ENCODE measurements at places on chromosomes 7 and 10.

DNA sequence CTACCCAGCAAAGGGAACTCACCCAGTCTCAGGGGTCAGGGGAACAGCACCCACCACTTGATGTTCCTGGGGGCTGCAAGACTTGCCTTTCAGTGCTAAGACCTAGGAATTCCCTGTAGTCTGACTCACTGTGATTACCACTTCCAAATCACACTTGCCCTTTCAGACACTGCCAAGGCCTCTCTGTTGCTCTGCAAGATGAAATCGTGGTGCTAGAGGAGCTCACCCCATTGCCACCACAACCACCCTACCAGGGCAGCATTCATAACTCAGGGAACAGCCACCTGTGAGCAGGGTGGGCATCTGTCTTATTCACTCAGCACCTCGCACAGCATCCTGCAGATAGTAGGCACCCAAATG is 36.5 kb downstream of the XPNPEP1 start:
- no peak for DNase-seq

DNA sequence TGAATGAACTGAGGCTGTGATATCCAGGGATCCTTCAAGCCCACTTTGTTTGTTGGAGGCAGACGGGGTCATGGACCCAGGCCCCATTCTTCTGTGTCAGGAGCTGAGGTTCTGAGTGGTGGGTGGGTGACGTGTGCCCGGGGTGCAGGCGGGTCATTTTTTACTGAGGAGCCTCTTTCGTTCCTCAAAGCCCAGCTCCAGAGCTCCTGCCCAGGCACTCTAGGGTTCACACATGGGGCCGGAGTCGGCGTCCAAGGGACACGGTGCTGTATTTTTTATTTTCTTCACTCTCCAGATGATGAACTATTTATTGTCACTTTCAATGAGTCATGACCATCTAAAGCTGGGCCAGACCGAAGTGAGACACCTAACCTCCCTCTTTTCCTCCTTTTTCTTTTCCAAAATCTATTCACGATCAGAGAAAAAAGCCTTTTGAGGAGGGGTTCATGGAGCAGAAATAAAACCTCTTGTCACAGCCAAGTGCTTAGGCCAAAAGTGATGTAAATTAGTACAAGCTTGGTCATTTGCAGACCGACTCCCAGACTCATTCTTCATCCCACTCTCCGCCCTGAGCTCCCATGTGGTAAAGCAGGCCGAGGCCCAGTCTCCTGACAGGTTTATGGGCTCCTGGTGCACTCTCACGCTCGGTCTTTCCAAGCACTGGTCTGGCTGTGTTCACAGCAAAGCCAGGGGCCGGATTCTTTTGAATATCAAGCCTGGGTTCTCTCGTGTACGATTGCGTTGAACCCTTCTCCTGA is 41.4 kb upstream of the PITRM1 start:
- DNase-seq: no peak

DNA sequence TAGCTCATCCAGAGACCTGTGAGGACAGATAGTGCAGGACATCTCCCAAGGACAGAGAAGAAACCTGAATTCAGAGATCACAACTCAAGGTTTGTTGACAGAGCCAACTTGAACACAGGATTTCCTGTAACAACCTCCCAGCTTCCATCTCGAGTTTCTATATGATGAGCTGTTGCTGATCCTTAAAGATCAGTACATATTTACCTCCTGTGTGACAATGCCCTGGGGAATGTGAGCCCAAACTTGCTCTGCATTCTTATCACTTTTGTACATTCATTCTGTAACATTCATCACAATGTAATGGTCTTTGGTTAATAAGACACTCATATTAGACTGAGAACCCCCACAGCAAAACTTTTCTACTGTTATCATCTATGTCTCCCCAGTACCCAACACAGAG is 468.6 kb downstream of the XPNPEP1 start:
- no peak for DNase-seq

GRCh38 chr10:68423522-68423921 is 16.4 kb upstream of the RUFY2 start:
- peak; percentile 62 for DNase-seq

- no peak for DNase-seq
Observed at GRCh38 chr10:68938117-68938516, 17.9 kb upstream of the DDX21 start.

GRCh38 chr10:96072674-96073073 is 29.3 kb downstream of the CCNJ start:
- DNase-seq: no peak

GRCh38 chr10:21170216-21170615 is 273.1 kb upstream of the NEBL start:
- DNase-seq: no peak

DNA sequence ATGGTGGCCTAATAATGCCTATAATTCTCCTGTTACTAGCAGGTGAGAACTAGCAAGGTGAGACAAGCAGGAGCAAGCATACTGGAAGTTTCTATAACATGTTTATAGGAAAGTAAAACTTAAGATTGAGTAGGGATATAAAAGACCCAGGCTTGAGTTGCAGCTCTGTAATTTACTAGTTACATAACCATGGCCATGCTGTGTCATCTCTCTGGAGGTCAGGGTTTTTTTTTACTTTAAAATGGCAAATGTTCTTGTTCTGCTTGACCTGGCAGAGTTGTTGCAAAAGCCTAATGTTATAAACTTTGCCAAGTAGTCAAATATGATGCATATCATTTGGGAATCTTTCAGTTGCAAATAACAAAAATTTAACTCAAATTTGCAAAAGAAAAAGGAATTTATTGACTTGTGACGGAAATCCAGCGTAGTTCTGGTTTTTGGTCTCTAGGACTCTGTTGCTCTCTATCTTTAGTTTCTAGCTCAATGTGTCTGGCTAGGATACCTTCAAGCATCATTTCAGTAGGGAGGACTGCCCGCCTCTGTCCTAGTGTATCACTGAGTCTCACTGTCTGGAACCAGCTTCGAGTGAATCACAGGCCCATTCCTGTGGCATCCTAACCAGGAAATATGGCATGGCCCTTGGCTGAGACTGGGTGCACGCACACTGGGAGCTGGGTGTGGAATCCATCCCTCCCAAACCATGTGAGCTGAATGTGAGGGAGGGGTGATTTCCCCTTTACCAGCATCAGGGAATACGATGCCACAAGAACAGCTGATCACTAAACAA is 67.9 kb downstream of the ADAM22 start:
- no peak for DNase-seq

DNA sequence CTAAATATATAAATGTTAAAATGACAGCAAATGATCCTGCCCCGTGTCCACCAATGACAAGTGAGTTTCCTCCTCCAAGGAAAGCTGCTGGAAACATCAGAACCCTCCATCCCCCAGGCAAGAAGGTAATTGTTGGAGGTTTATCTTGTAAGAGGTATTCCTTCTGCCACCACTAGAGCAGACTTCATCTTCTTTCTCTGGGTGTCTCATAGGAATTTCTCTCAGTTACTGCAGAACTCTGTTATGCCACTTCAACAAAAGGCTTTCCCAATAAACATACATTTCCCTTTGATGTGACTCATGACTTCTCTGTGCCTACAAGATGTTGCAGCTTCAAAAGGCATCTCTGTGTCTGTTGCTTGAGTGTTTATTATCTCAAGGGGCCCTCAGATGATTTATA is 279.1 kb downstream of the BMPER start:
- DNase-seq: no peak
